ENCODE measurements at places on chromosomes 4 and X. TPM values are rescaled to one million over a fixed set of nuclear protein-coding genes. Genes with fewer than 3 reads are reported as not detected.

The TLR3 gene
- 0.54 TPM for total RNA-seq

The AKAP4 gene
- not detected for total RNA-seq

The CCKAR gene
- not detected for total RNA-seq

The PROM1 gene
- not detected for total RNA-seq

The SULT1B1 gene
- total RNA-seq, result 2.6 TPM

The SHOX gene
- not detected for total RNA-seq
